ENCODE measurements at places on chromosomes 5 and 9.
A peak's percentile ranks its signal among the peaks of the same experiment; 100 is the strongest.

- DNase-seq, result no peak
Measured at GRCh38 chr5:113295111-113295539, 139.7 kb downstream of the TSSK1B start.

GRCh38 chr5:127599320-127599719 is 49.6 kb upstream of the CTXN3 start:
- no peak for DNase-seq

DNA sequence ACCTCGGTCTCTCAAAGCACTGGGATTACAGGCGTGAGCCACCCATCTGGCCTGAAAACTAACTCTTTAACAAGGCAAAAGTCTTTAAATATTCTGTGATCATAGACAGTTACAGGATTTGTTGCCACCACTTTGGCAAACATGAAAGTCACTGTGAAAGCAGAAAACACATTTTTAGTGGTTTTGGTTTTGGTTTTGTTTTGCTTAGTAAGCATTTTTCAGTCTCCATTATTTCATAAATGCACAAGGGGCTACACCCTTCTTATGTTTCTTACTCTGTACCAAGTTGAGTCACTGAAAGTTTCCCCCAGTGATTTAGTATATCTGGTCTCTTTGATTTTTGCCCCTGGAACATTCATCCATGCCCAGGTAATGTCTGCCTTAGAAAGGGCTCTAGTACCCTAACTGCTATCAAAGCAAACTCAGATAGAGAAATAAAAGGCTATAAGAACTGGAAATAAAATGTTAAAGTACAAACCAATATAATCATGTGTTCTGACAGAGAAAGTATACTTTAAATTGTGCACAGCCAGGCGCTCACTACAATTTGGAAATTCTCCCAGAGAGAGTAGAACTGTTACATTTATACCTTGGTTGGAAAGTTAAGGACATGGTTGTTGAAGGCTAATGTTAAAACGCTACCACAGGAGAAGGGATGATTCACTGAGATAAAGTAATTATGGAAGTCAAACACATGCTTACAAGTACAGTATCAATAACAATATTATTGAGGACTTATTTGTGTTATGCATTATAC is 1022.5 kb upstream of the DMAC1 start:
- DNase-seq, result no peak

DNA sequence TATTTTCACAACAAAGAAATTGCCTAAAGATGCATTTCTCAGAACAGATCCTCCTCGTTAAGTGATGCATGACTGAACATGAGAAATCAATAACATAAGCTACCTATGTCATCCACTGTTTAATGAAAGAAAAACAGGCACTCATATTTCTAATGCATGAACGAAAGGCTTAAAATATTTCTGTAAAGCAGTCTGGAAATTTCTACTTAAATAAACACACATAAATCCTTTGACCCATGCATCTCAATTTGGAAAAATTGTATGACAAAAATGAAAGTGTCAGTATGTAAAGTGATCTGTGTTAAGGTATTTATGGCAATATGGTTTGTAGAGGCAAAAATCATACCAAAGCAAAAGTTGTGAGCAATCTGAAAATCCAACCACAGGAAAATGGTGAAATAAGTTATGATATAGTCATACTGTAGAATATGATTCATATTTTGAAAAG is 399.2 kb upstream of the GRAMD2B start:
- DNase-seq, result no peak

DNA sequence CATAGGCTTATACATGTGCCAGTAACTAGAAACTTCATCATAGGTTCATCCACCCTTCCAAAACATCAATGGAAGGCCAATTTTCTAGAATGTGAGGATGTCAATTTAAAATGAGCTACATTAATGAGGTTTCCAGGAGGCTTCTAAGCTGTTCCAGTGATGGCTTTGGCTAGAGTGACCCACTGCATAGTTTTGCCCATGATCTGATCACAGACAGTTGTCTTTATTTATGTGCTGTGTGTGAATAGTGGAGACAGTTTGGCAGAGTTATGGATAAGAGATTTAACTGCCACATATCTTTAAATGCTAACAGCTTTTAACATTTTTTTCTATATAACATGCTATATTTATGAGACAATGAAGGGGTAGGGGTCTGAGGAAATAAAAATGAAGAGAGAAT is 139.0 kb upstream of the ZNF462 start:
- DNase-seq, result no peak

- no peak for DNase-seq
Measured at GRCh38 chr5:144369006-144369405, 198.3 kb downstream of the KCTD16 start.

DNA sequence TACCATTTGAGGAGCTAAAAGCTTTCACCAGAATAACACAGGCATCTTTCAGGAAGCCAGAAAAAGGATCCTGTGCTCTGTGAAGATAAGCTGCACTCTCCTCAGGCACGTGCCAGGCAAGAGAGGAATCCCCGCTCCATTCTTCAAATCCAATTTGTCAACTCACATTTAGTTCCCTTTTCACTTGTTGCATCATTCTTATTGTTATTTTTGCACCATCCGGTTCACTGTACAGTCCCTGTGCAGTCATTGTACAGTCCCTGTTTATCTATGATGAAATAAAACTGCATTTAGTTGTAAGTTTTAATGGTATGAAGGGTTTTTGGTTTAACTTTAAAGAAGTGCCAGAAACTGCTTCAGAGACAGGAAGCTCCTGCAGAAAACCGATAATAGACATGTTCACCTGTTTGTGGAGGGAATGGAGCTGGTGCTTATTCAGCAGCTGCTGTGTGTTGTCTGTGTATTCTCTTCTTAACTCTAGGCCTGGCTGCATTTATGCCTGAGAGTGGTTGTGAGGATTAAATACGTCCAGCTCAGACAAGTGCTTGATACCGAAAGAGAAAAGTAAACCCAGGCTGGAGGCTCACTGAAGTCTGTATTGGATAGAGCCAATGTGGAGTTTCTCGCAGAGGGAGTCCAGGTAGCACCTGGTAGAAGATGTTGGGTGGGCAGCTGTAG is 22.4 kb downstream of the IFNW1 start:
- no peak for DNase-seq

GRCh38 chr9:94156348-94157049 is 72.2 kb downstream of the PTPDC1 start:
- no peak for DNase-seq

- DNase-seq, result no peak
Measured at GRCh38 chr9:106443520-106443919, 419.4 kb upstream of the ZNF462 start.

DNA sequence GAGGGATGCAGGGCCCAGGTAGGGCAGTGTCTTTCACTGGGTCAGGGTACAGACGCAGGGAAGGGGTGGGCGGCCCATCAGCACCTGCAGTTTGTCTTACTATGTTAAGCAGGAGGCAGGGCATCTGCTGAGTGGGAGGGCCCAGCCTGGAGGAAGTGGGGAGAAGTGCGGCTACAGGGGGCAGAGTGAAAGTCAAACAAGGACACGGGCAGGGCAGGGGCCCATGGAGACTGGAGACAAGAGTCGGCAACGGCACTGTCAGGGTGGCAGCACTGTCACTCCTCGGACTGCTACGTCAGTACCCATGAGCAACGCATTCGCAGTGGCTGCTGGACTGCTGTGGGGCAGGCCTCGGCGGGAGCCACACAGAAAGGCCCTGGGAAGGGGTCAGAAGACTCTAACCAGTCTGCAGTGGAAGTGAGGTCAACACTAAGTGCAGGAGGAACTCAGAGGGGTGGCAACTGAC is 19.7 kb downstream of the CAMSAP1 start:
- DNase-seq, result no peak

DNA sequence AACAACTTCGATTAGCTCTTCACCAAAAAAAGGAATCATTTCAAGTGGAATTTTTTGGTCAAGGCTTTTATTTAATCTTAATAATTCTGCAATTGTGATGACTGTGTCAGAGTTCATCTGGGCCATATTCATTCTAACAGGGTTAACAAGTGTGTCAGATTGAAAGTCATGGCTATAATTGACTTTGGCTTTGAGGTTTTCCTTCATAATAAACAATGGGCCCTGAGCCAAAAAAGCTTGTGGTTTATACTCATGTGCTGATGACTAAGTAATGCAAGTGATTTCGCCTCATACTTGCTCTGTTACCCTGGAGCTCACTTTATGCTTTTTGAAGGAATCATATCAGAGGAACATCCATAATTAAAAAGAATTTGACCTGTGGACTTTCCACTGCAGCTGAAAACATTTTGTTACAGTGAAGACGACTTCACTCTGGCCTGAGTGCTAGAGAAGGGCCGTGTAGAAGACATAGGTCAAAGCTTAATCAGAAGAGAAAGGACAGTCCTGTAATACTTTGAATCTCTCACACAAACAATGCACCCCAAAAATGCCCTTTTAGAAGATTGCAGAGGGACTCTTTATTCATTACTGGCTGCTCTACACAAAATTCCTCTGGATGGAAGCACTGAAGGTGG is 101.7 kb downstream of the GDNF start:
- DNase-seq, result peak; percentile 92

DNA sequence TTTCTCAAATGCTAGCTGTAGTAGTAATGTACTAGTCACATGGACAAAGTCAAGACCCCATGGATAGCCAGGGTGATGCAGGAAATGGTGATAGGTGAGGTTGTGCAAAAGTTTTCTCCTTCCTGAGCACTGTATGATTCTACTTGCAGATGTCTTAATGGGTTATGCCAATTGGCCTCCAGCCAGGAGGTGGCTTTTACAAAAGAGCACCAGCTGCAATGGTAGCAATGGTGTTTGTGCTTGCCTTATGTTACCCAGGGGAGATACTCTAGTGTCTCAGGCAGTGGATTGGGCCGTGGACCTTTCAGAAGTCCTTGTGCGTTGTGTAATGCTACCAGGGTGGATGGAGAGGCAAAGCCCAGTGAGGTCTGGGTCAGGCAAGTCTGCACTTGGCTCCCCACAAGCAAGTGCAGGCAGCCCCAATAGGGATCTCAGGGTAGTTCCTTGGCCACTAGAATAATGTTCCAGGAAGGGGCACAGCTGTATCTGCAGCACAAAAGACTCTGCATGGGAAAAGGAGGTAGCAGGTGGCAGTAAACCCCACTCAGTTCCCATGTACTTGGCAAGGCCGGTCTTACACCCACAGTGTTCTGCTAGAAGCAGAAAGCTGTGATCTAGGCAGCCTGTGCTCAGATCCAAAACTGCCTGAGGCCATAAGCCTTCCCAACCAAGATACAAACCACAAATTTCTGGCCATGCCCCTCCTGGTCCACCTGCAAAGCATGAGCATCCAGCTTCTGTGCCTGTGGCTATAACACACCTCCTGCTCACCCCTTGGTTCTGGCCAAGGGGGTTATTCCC is 46.4 kb upstream of the EDIL3 start:
- DNase-seq, result no peak

DNA sequence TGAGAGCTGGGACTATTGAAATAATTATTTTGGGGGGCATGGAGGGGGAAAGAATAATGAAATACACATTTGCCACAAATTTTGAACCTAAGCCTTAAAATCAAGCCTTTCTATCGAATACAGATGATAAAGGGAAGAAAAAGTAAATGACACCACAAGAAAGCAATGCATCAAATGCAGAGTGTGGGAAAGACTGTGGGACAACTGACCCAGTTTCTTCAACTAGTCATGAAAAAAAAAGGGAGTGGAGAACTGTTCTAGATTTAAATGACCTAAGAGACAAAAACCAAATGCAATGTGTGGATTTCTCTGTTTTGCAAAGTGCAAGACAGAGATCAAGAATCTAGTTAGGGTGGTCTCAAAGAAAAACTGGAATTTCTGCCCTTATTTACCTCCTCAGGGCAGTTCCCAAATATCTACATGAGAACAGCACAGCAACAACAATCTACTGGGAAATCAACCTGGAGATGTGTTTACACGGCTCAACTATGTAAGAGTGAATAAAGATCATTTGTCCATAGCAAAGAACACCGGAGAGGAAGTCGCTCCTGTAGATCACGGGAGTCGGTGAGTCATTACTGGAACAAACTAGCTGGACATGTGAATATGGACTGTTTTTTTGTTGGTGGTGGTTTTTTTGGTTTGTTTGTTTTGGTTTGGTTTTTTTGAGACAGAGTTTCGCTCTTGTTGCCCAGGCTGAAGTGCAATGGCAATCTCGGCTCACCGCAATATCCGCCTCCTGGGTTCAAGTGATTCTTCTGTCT is 145.9 kb downstream of the DROSHA start:
- no peak for DNase-seq

- DNase-seq, result no peak
Measured at GRCh38 chr5:14211818-14212803, 69.0 kb downstream of the TRIO start.

DNA sequence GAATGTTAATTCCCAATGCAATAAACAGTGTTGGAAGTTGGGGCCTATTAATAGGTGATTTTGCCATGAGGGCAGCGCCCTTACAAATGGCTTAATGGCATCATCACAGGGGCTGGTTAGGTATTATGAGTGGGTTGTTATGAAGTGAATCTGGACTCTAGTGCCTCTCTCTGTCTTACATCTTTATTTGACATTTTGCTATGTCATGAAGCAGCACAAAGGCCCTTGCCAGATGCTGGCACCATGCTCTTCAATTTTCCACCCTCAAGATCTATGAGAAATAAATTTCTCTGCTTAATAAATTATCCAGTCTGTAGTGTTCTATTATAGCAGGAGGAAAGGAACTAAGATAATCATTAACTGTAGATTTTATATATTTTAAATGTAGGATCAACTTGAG is 1098.7 kb upstream of the NUDT12 start:
- no peak for DNase-seq

- DNase-seq, result peak; percentile 62
Measured at GRCh38 chr5:73122875-73123810, 2.8 kb downstream of the TMEM171 start.

DNA sequence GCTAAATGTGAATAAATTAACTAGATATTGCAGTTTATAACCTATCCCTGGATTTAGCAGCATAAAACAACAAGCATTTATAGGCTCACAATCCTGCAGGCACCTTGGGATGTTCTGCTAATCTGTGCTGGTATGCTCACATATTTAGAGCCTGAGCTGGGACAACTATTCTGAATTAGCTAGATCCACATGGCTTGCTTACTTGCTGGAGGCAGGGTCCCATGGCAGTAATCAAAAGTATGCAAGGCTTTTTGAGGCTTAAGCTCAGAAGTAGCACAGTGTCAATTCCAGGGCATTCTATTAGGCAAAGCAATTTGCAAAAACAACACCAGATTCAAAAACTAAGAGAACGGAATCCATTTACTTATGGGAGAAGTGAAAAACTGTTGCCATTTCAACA is 745.0 kb upstream of the ACO1 start:
- DNase-seq, result no peak

DNA sequence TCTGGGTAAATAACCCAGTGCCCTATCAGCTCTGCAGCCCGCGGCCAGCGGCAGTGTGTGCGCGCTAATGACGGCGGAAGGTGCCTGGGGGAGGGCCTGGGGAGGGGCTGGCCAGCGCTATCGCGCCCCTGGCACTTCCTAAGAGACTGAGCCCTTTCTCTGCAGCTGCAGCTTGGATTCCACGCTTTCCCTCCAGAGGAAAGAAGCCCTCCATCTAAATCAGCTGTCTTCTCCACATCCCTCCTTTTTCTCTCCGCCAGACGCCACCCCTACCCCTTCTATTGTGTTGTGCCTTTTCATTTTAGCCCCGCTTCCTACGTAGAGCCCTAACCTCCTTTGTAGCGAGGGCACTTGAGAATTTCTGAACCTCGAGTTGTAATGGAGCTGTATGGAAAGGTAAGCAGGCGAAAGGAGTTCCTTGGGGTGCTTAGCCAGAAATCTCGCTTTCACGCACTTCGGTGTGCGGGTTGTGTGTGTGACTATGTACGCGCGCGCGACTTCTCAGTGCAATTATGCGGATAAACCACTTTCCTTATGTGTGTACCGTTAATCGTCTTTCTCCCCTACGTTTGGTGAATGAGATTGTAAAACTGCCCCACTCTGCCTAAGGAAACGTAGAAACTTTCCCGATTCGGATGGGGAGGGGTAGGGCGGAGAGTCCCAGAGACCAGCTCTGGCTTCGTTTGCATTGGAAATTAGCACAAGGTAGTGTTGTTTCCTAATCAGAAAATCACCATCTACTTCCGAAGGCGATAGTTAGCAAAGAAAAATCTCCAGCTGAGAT is 664 bp upstream of the RAB3C start:
- DNase-seq, result no peak

All from GM04503 (cell line).